ENCODE measurements at places on chromosomes 16 and 17.

- DNase-seq: no peak
These were observed 140.6 kb upstream of the GSE1 start for GRCh38 chr16:85472514-85472913.

DNA sequence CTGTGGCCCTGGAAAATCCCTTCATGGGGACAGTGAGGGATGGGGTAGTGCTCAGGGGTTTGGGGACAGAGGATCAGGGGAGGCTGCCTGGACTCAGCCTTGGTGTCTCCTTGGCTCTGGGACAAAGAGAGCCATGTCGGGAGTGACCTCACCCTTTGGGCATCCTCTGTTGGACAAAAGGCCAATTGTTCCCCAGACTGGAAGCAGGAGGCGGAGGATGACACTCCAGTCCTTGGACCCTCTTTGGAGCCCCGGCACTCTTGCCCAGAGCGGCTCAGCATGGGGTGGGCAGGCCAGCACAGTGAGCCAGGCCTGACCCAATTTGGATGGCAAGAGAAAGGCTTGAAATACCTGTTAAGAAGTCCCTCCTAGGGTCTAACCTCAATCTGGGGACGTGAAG lies 39.4 kb upstream of the PHB1 start:
- no peak for DNase-seq

GRCh38 chr16:31177136-31177535 lies 2.8 kb upstream of the FUS start:
- no peak for DNase-seq

DNA sequence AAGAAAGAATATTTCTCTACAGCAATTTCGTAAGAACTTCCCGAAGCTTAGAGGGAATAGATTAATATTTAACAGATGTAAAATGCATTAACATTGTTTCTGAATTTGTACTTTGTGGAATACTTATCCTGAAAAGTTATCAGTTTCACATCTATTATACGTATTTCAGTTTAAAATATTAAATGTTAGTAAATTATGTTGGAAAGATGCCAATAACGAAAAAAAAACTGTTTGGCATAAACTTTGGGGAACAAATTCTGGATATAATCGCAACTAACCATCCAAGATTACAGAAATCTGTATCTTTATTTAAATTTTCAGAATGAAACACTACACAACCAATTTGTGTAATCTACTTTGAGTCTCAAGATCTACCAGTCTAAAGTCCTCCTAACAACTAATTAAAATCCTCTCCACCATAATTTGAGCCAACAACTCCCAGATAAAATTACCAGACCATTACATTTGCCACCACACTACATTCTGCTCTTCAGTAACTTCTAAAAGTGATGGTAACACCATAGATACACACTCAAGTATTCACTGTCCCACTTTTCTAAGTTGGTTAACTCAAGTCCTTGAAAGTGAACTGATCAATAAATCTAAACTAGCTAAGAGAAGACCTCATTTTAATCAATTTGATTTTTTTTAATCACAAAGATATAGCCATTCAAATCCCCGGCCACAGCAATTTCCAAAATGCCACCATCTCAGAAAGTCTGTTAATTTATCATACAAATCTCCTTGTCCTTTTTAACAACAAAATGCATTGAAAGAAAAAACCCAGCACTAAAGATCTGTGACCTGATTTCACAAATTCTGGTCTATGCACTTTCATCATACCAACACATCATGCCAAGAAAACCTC lies 2.0 kb downstream of the SIAH1 start:
- DNase-seq: no peak

- DNase-seq: no peak
These were observed 42.1 kb upstream of the BHLHA9 start for GRCh38 chr17:1227917-1228780.

DNA sequence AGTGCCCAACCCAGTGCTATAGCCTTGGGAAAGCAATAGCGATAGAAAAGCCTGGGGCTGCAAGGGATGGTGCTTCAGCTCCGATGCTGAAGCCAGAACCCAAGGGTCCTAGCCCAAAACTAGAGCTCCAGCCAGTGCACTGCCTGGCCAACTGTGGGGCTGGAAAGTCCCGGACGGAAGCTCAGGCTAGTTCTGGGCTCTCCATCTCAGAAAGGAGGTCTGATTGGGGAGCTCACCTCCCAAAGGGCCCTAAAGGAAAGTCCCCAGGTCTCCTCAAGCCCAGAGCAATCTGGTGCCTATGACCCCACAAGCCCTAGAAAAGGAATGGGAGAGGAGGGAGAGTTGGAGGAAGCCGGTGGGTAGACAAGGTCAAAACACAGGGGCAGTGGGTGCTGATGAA lies 2.0 kb upstream of the ABCC3 start:
- no peak for DNase-seq

GRCh38 chr17:68507576-68507975 lies 4.7 kb upstream of the PRKAR1A start:
- no peak for DNase-seq

GRCh38 chr17:41133880-41134735 lies 6.2 kb downstream of the KRTAP4-6 start:
- DNase-seq: no peak

All from stromal cell of bone marrow (primary cell).